ENCODE measurements at places on chromosomes 1 and 21. TPM values are rescaled to one million over a fixed set of nuclear protein-coding genes. Genes with fewer than 3 reads are reported as not detected.

Gene CEP85
- 8.4 TPM for total RNA-seq

Gene PODN
- not detected for total RNA-seq

Gene USH2A
- not detected for total RNA-seq

Gene TMEM52
- total RNA-seq: 1.9 TPM

- no peak for DNase-seq
Measured at GRCh38 chr1:69110851-69111250, 456.9 kb upstream of the LRRC7 start.

- DNase-seq: no peak
Measured at GRCh38 chr1:233543338-233544255, 70.3 kb upstream of the KCNK1 start.

- no peak for DNase-seq
Measured at GRCh38 chr1:110449661-110450651, 993 bp upstream of the PROK1 start.

DNA sequence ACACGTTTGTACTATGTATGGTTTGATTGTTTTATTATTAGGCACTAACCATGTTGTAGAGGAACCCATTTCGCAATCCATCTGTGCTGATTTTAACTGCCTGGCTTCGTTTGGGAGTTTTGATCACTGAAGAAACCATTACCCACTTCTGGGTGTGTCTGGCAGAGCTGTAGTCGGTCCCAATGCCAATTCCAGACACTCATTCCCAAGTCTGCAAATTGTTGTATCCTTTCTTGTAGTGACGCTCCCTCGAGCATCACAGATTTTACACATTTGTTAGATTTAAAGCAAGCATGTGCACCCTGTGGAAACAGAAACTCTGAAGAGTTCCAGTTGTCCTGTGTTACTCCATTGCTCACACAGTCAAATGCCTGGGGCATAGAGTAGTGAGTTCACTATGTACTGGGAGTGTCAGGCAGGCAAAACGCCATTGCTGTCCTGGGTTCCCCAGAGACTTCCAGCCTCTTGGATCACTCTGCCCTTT, 31.0 kb upstream of the EFCAB14 start:
- no peak for DNase-seq

GRCh38 chr1:81443288-81443687, 357.4 kb upstream of the ADGRL2 start:
- no peak for DNase-seq

DNA sequence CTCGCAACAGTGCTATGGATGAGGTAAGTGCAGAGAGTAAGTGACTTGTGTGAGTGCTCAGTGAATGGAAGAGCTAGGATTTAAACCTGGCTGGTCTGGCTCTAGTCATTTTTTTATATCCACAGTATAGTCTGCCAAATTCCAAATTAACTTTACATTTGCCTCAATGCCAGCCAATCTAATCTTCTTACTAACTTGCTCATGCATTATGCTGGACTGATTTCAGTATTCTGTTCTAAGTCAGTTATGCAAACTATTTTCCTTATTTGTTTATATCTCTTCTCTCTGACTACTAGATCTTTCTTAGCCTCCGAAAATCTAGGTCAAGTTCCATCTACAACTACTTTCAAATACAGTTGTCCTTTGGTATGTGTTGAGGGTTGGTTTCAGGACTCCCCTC, 133.3 kb downstream of the XPR1 start:
- no peak for DNase-seq

Measured in CD4-positive, alpha-beta T cell (primary cell).